ENCODE measurements at places on chromosomes 5 and 9.

DNA sequence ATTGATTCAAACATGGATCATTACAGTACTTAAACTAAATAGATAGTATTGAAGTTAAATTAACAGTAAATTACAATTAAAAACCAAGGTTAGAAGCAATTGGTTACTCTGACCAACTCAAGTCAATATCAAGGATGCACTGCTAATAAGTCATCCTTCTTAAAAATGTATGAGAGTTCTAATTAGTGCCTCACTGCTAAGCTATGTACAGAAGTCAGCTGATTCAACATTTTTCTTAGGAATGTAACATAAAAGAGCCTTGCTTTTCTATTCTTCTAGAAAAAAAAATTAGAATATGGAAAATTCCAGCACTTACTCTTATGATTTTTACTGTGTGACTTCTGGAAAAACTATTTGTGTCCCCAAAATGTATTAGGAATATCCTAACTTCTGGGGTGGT is 75.7 kb upstream of the FBN2 start:
- DNase-seq, result no peak

DNA sequence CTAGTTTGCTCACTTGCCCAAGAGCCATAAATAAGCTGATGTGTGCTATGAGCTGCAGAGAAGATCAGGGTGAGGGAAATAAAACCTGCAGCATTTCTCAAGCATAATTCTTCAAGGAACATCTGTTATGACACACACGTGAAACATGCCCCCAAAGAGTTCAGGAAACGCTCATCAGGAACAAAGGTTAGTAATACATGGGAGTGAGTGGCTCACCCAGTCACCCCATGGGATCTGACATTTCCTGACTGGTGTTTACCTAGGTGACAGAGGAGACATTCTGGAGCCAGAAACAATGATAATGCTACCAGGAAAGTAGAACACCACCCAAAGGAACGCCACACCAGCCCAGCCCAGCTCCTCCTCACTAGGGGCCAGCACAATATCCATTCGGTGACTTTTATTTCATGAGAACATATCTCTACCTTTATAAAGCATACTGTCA is 66.0 kb downstream of the FRMD3 start:
- DNase-seq, result no peak

- DNase-seq, result no peak
Measured at GRCh38 chr9:130713286-130713960, 19.8 kb downstream of the EXOSC2 start.

GRCh38 chr5:173573126-173573960 is 43.1 kb downstream of the BOD1 start:
- DNase-seq, result peak; percentile 45

GRCh38 chr5:74030821-74031220 is 404.8 kb downstream of the ARHGEF28 start:
- DNase-seq, result no peak

- no peak for DNase-seq
Measured at GRCh38 chr9:118711843-118712242, 657.4 kb downstream of the BRINP1 start.

- no peak for DNase-seq
Measured at GRCh38 chr5:150105928-150106615, 19.7 kb upstream of the CSF1R start.

- DNase-seq, result no peak
Measured at GRCh38 chr5:57989378-57989777, 470.5 kb downstream of the PLK2 start.
